ENCODE measurements at places on chromosomes 7 and 10.

DNA sequence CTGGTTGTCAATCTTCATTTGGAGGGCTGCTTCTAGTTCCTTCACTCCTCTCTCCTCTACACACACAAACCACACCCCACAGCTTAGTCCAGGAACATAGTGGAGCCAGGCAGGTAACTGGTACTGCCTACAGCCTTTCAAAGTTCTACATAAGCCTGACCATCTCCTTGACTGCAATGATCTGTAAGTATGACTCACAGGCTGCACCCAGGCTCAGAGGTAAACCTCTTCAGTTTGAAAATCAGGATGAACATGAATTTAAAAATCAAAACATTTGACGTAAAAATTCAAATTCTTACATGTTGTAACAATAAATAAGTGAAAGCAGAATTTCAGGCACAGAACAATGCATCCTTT lies 68.7 kb upstream of the C10orf120 start:
- no peak for DNase-seq

DNA sequence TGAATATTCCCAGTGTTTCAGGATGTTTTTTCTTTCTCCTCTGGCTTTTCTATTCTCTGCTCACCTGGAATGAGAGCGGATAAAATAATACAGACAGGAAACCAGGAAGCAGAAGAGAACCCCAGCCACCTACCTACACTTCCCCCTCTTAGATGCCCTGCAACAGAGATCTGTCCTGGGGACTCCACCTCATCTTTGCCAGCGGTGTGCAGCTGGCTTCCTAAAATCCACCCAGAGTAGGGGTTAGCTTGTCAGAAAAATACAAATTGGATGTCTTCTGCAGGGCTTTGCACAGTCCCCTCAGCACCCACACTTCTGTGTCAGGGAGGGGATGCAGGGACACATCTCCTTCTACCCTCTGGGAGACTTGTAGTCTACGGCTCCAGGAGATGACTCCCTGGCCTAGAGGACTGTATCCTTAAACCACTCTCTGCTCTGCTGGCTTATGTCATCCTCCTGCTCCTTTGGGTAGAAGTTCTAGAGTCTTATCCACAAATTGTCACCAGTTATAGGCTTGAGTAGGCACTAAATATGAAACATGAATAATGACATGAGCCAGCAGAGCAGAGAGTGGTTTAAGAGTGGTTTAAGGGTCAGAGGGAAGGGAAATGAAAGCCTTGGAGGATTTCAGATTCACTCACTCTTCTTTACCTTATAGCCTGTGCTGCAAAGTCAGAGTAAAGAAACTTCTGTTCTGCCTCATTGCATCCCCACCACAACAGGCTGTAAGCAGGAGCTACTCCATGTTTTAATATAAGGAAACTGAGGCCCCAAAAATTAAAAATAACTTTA lies 749.4 kb downstream of the AUTS2 start:
- DNase-seq: no peak

DNA sequence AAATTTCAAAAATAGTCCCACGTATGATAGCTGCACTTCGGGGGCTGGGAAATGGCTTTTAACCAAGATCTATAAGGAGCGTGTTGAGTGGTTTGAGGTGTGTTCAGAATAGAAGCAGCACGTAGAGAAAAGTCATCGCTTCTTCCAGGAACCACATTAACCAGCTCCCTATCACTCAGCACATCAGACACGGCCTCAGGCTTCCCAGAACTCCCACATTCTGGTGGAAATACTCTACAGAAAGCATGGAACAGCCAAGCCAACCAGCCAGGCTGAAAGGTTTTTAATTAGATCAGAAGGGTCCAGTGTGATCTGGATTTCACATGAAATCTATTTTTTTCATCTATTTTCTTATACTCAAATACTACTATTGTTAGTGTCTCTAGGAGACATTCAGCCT lies 231.5 kb upstream of the NRP1 start:
- DNase-seq: no peak

GRCh38 chr7:77289387-77289786 lies 89.8 kb upstream of the FGL2 start:
- DNase-seq: no peak

DNA sequence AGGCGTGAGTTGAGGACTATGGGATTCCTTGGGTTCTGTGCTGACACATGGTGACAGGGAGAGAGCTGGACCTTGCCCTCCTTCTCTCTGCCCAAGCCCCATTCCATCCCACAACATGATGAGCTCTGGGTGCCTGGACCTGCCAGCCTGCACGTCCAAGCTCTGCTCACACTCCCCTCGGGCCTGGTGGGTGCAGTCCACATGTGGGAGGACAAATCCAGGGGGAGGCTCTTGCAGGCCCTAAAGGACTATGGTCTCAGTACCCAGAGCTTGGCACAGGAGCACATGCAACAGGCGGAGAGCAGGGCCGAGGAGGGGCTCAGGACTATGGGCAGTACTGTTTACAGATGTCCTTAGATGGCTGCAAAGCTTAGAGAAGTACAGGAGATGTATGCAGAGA lies 91.4 kb downstream of the CLEC2L start:
- DNase-seq: no peak

GRCh38 chr7:41024126-41024525 lies 678.8 kb downstream of the INHBA start:
- DNase-seq: no peak

GRCh38 chr7:82549616-82550285 lies 106.2 kb upstream of the CACNA2D1 start:
- DNase-seq: no peak

- DNase-seq: no peak
Observed at GRCh38 chr7:158102897-158103296, 484.7 kb downstream of the PTPRN2 start.

GRCh38 chr7:16891338-16891737 lies 9.6 kb upstream of the AGR3 start:
- no peak for DNase-seq

DNA sequence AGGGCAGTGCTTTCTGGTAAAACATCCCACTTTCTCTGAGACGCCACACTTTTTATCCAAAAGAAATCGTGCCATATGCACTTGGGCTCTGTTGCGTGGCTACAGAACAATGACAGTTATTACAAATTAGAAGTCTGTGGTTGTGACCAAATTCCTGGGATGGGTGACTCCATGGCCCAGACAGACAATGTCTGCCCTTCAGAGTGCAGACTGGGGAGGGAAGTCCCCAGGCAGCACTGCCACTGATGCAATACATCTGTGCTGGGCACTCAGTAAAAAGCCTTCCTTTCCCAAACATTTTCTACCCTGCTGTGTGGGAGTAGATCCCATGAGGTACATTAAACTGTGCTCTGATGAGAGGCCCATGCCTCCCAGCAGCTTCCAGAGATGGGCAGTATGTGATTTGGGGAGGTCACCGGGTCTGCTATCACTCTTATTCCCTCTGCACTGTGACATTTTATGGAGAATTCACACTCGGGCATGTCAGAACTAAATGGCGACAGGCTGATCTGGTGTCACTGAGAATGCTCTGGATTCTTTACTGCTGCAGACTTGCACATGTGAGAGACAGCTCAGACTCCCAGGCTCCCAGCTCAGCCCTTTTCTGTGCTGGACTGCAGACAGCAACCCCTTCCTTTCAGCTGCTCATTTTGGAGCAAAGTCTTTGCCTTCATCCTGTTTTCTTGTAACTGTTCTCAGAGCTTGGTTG lies 243.5 kb upstream of the ZNF32 start:
- no peak for DNase-seq

DNA sequence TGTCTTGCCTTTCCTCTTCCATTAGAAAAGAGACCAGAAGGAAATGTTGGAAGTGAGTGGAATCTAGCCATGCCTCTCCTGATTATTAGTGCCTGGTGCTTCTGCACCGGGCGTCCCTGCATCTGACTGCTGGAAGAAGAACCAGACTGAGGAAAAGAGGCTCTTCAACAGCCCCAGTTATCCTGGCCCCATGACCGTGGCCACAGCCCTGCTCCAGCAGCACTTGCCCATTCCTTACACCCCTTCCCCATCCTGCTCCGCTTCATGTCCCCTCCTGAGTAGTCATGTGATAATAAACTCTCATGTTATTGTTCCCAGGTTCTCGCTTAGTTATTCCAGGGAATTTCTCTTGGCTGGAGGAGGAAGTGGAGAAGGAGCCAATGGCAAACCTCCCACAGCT lies 4.2 kb downstream of the TMEM176A start:
- DNase-seq: no peak

DNA sequence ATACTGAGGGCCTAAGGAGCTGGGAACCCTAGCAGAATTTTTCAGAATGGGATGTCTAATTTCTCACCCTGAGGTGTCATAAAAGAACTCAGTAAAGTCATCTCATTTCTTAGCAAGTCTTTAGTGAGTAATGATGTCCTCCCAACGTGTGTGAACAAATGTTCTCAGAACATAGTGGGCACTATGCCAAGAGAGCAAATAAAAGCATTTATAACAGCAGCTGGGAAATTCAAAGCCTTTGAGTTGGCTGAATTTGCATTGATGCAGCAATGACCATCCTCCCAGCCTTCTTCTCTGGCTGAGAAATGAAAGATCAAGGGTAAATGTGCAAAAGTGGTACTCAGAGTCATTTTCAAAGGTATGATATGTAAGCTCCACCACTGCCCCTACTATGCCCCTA lies 109.4 kb downstream of the FAM107B start:
- no peak for DNase-seq

- no peak for DNase-seq
Observed at GRCh38 chr7:158495786-158496185, 91.8 kb downstream of the PTPRN2 start.

GRCh38 chr10:132420981-132421846 lies 24.2 kb downstream of the PWWP2B start:
- DNase-seq: no peak

- no peak for DNase-seq
Observed at GRCh38 chr7:96179341-96179740, 142.6 kb downstream of the SLC25A13 start.

DNA sequence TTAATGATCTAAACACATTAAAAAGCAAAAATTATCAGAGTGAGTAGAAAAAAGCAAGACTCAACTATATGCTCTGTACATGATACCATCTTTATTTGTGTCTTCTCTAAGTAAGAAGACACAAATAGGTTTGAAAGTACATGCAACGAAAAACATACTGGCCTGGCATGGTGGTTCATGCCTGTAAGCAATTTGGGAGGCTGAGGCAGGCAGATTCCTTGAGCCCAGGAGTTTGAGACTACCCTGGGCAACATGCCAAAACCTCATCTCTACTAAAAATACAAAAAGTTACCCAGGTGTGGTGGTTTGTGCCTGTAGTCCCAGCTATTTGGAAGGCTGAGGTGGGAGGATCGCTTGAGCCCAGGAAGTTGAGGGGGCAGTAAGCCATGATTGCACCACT lies 78.1 kb upstream of the TOMM7 start:
- no peak for DNase-seq

DNA sequence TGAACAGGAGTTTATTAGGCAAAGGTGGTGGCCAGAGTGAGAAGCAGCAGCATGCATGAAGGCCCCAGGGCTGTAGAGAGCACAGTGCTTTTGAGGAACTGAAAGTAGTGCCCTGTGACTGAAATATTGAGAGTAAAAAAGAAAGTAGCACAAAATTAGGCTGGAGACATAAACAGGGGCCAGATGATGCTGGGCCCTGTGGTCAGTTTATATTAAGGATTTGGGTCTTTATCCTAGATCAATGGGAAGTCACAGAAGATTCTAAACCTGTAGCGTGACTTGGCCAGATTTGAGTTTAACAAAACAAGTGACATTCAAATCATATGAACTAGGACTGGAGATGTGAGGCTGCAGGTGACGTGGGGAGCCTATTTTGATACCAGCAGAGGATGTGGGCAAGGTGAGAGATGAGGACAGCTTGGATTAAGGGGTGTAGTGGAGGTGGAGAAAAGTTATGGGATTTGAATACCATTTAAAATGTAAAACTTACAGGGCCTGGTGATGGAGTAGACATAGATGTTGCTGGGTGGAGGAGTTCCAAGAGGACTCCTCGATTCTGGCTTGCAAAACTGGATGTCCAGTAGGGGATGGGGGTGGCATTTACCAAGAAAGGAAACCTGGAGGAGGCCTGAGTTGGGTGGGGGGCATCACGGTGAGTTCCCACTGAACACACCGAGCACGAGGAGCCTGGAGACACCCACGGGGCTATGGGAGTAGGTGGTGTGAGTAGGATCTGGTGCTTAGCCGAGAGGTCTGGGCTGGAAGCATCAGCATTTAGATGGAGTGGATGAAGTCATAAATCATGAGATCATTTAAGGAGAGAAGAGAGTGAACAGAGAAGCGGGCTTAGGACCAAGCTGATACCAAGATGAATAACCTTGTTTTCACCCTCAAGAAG lies 52.8 kb downstream of the HHEX start:
- no peak for DNase-seq

- DNase-seq: no peak
Observed at GRCh38 chr10:98039690-98040381, 9.4 kb upstream of the CRTAC1 start.

GRCh38 chr10:29585488-29585976 lies 49.2 kb downstream of the SVIL start:
- DNase-seq: no peak

GRCh38 chr10:110208614-110209453 lies 1.4 kb downstream of the MXI1 start:
- no peak for DNase-seq

DNA sequence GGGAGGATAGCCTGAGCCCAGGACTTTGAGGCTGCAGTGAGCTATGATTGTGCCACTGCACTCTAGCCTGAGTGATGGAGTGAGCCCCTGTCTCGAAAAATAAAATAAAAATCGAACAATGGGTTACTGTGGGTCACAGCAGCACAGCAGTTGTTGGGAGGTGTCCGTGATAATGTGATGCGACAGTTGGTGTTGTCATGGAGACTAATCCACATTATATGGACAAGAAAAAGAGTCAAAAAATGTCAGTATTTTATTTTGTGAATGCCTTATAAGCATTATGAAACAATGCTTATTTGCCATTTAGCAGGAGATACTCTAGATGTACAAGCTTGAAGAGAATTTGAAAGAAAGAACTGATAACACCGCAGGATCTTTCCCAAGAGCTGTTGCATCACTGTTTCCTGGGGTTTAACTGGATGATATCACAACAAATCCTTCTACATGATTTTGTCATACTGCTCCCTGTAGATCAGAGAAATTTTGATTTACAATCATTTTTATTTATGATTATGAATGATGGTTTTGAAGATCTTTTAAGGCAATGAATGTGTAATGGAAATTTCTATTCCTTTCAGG lies 195.4 kb downstream of the BAMBI start:
- no peak for DNase-seq

- no peak for DNase-seq
Observed at GRCh38 chr7:112162142-112162766, 43.9 kb downstream of the DOCK4 start.

DNA sequence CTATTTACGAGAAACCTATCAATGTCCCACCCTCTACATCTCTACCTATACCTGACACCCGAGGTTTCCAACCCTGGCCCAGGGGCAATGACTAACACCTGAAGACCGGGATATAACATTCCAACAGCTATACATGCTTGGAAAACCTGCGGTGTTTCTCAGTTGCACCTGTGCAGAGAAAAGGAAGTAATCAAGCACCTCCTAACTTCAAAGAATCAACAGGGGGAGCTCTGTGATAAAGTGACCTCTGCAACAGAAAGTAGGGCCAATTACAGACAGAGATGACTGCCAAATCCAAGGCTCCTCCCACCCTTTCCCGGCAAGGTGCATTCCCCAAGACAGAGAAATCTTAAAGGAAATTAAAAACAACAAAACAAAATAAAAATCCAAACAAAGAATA lies 41.3 kb downstream of the CCDC6 start:
- DNase-seq: no peak

- no peak for DNase-seq
Observed at GRCh38 chr10:71801361-71801760, 28.0 kb upstream of the VSIR start.
